Femur (tissue), 1 donor: ENCODE measurements at places on chromosomes 3 and 15.

DNA sequence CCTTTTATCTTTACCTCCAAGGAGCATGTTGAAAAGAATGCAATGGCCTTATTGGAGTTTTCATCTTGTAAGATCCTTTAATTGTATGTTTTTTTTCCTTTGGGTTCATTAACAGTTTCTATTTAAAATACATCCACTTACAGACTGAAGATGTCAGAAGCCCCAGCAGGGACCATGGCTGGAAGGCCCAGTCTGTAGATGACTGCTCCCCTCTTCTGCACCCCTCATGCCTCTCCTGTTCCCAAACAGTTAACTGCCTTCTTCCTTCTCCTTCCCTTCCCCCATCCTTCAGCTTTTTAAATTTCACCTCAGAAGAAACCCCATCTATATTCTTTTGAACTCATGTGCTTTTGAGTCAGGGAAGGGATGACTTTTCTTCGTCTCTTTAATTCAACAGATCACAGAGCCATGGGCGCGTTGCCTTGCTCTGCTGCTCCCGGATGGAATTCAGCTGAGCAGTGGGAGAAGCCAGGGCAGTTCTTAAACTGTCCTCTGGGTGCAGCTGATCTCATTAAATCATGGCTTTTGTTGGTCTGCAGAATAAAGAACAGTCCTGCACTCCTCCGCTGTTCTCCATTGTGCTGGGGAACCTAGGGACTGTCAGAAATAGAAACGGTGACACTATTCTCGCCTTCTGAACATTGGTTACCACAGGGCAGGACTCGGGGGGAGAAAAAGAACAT lies 71.5 kb upstream of the EIF1B start:
- no peak for DNase-seq

DNA sequence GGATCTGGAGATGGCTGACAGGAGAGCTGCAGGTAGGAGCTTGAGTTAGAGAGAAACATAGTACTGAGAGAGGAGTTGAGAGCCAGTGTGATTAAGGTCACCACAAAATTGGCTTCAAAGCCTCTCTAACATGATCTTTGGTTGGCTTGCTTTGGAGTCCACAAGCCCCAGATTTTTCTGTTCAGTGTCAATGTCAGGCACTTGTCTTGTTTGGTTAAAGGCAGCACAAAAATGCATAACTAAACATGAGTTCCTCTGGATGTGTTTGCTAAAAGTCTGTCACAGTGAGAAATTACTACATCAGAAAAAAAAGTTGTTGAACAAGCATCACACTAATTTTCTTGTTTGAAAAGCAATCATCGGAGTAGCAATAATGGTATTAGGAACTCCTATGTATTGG lies 440.5 kb downstream of the NTRK3 start:
- DNase-seq: no peak

DNA sequence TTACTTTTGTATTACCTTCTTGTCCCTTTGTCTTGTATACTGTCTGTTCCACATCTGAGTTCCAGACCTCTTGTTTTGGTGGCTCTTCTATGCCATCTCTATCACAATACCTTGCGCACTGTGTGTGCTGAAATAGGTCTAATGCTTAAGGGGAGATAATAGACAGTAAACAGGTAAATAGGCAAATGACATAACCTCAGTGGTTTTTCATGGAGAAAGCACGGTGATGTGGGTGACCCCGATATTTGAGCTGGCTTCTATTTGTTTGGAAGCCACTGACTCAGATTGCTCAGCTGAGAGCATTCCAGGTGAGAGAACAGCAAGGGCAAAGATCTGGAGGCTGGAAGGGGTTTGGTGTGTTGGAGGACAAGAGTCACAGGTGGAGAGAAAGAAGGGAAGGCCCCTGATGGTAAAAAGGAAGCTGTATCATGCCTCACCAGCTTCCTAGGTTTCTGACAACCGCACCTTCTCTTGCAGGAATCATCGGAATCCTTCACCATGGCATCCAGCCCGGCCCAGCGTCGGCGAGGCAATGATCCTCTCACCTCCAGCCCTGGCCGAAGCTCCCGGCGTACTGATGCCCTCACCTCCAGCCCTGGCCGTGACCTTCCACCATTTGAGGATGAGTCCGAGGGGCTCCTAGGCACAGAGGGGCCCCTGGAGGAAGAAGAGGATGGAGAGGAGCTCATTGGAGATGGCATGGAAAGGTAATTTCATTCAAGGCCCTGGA lies 795 bp downstream of the MCM2 start:
- DNase-seq: no peak

DNA sequence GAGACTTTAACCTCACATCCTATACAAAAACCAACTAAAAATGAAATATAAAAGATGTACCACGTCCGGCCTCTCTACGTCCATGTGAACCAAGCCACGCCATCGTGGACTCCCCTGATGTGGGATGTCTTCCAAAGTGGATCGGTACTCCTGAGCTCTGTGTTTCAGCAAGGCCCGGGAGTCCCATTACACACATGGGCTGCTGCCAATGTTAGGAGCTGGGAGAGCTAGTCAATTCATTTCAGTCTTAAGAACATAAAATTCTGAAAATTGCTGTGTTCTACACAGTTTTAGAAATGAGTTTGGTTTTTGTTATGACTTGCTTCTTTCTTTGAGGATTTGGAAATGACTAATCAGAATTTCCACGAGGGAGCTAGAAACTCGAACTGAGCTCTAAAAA lies 131.0 kb downstream of the GABRG3 start:
- DNase-seq: no peak

DNA sequence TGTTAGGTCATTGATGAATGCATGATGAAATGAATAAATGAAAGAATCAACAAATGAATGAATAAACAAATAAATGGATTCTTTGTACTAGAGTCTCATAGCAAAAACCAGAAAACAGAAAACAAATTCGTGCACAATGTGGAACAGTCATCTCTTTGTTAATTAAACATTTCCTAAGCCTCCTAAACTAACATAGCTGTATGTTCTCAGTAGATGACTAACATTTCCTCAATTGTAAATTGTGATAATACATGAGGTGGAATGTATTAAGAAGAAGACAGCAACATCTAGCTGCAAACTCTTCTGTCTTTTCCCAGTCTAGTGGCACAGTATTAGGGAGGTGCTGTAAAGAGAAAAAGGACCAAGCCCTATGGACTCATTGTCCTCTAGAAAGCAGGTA lies 1021.0 kb downstream of the MCTP2 start:
- DNase-seq: no peak

DNA sequence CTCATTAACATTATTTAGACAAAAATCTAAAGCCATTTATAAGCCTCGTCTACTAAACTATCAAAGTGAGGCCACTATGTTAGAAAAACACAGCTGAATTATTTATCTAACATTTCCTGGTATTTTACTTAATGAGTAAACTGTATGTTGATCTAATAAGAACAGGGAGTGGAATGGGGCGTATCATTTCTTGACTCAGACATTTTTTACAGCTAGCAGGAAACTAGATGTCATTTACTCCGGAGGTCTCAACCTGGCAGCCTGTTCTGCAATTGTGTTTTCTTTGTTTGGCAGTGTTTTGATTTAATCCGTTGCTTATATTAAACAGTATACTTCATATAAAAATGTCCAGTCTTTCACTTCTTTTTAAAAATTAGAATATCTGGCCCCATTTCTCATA lies 79.1 kb upstream of the ABI3BP start:
- DNase-seq: no peak
